ENCODE measurements at places on chromosomes 1 and 21. TPM values are rescaled to one million over a fixed set of nuclear protein-coding genes. Genes with fewer than 3 reads are reported as not detected.
A peak's percentile ranks its signal among the peaks of the same experiment; 100 is the strongest.

DNA sequence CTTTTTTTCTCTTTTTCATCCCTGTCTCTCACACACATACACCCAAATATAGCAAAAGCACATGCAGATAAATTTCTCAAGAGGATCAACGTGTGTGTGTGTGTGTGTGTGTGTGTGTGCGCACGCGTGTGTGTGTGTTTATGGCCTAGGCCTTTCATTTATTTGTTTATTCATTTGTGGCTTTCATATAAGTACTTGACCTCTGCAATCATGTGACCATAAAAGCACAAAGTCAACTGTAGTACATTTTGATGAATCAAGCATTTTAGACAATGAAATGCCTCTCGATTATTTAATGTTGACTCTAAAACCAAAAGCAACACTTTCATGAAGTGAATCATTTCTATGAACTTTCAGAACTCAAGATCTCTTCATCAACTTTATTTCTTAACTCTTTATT is 194.1 kb upstream of the ADGRL2 start:
- no peak for ATAC-seq

DNA sequence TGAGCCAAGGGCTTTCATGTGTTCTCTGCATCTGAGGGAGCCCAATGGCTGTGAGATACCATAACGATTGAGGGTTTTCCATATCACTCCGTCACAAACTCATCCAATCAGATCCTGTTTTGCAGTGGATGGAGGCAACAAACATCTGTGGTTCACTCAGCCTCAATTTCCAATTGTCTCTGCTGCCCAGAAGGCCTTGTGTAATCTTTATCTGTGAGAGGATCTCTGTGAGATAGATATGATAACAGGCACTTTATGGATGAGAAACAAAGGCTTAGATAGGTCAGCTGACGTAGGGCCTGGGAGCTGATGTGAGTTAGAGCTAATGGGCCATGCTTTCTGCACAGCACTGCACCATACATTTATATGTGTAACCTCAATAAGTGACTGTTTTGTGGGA is 3.3 kb upstream of the MTARC1 start:
- ATAC-seq: no peak

DNA sequence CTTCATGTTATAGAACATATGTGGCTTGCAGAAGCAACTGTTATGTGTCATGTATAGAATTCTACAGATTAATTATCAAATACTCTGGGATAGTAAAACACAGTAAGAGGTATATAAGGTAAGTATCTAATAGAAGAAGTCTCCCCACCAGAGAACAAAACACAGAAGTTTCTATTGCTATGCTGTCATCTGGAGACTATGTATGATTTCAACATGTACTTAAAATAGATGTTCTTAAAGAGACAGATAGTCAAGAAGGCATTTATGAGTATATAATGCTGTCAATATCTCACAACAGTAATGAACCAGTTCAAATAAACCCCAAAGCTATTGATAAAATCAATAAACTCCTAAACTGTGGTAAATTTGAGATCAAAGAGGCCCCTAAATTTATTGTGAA is 8.1 kb upstream of the ADCY10 start:
- ATAC-seq: no peak

DNA sequence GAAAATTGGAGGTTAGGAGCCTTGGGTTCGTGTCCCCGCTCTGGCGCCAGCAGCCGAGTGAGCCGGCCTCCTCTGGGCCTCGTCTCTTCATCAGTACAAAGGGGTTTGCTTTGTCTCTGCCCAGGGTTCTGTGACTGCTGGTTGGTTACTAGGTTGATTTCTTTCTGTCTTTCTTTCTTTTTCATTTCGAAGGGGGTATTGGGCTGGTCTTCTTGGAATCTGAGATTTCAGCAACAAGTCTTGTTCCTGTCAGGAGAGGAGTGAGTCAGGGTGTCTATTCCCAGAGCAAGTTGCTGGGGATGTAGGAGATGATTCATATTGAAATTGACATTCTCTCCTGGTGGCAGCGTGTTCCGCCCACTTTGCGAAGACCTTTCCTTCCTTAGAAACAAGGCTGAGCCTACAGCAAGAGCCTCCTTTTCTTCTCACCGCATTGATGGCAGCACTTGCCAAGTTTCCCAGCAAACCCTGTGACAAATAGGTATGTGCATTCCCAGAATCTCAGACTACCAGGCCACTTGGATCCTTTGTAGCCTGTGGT is 79.2 kb downstream of the MAN1C1 start:
- peak; percentile 56 for ATAC-seq

- ATAC-seq: peak; percentile 70
Observed at GRCh38 chr1:161068306-161069234, 1.1 kb downstream of the ARHGAP30 start.

- no peak for ATAC-seq
Observed at GRCh38 chr1:37574834-37575480, 18.2 kb downstream of the DNALI1 start.

- peak; percentile 72 for ATAC-seq
Observed at GRCh38 chr1:201903135-201903534, 14.4 kb downstream of the SHISA4 start.

GRCh38 chr1:159342761-159343425 is 40.8 kb downstream of the FCER1A start:
- ATAC-seq: no peak

The SEMA4A gene
- 2.9 TPM for total RNA-seq

- no peak for ATAC-seq
Observed at GRCh38 chr1:37410815-37411214, 63.6 kb upstream of the ZC3H12A start.

The RNU1-4 gene
- under 0.01 TPM for total RNA-seq

- peak; percentile 91 for ATAC-seq
Observed at GRCh38 chr1:156510709-156511108, 10.1 kb upstream of the MEF2D start.

GRCh38 chr1:60759291-60759690 is 323.1 kb upstream of the NFIA start:
- ATAC-seq: no peak

GRCh38 chr21:43598416-43599120 is 60.7 kb downstream of the HSF2BP start:
- no peak for ATAC-seq

DNA sequence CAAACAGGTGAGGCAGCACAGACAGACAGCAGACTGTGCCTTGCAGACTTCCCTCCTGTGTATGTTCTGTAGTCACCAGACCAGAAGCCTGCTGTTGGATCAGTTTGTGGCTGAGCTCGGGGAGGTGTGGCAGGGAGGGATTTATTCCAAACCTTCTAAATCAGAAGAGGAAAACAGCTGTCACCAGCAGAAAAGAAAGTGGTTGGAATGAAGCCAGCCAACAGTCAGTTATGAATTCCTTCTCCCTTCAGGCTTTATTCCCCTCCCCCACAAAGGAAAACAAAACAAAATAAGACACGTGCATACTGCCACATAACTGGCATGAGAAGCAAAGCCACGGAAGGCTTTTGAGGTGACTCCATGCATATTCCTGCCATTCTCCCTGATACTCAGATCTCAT is 19.0 kb upstream of the PIGV start:
- no peak for ATAC-seq

The GUCA2B gene
- not detected for total RNA-seq

DNA sequence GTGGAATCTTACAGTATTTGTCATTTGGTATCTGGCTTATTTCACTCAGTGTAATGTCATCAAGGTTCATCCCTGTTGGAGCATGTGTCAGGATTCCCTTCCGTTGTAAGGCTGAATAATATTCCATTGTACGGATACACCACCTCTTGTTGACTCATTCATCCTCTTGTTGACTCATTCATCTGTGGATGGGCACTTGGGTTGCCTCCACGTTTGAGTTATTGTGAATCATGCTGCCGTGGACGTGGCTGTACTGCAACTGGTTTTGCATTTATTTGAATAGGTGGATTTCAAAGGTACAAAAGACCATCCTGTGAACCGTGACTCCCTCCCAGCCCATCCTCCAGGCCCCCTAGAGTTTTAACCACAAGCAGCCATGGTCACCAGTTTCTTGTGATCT is 11.9 kb upstream of the TCP10L start:
- ATAC-seq: no peak

The TEX38 gene
- total RNA-seq: not detected

The CD101 gene
- total RNA-seq: 0.73 TPM

DNA sequence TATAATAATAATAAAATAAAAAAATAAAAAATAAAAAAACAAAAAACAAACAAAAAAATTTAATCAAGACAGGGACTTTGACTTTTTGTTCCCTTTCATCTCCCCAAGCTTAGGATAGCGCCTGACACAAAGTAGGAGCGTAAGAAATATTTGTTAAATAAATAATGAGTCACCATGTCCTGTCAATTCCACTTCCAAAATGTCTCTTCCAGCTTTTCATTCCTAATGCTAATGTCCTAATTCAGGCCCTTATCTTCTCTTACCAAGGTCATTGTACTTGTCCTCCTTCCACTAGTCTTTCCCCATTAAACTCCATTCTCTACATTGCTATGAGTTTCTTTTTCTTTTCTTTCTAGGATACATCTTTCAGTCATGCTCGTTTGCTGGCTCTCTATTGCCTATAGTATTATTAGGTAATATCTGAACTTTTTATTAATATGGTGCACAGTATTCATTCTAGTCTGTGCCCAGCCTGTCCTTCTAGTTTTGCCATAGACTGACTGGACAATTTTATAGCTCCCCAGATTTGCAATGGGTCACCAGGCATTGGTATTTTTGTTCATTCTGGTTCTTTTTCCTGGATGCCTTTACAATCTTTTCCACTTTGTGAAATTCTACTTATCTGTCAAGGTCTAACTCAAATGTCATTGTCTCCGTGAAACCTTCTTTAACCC is 11.4 kb downstream of the NEXN start:
- no peak for ATAC-seq

- ATAC-seq: no peak
Observed at GRCh38 chr1:59522925-59523505, 226.1 kb downstream of the FGGY start.

The SLAMF9 gene
- total RNA-seq: not detected

GRCh38 chr21:29347274-29347681 is 48.6 kb downstream of the BACH1 start:
- ATAC-seq: no peak

The CACNA1S gene
- not detected for total RNA-seq

The RAB3B gene
- total RNA-seq: 0.81 TPM

GRCh38 chr1:220785166-220786056 is 1.3 kb upstream of the MTARC1 start:
- no peak for ATAC-seq

The TMPRSS15 gene
- not detected for total RNA-seq

DNA sequence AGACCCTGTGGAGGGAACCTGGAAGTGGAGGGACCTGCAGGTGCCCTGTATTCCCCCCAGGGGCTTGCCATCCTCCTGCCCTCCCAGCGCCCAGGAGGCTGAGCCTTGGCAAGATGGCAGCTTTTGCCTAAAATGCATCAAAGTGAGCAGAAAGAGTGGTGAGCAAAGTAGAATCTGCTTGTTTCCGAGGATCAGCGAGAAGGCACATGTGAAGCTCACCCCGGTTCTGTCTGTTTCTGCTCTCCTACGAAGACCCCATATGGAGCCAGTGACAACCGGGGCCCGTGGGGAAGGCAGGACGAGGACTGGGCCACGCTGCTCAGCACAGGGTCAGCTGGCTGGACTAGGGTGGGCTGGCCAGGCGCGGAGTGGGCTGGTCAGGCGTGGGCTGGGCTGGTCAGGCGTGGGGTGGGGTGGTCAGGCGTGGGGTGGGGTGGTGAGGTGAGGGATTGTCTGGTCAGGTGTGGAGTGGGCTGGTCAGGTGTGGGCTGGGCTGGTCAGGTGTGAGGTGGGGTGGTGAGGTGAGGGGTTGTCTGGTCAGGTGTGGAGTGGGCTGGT is 5.2 kb upstream of the FNDC10 start:
- ATAC-seq: no peak

DNA sequence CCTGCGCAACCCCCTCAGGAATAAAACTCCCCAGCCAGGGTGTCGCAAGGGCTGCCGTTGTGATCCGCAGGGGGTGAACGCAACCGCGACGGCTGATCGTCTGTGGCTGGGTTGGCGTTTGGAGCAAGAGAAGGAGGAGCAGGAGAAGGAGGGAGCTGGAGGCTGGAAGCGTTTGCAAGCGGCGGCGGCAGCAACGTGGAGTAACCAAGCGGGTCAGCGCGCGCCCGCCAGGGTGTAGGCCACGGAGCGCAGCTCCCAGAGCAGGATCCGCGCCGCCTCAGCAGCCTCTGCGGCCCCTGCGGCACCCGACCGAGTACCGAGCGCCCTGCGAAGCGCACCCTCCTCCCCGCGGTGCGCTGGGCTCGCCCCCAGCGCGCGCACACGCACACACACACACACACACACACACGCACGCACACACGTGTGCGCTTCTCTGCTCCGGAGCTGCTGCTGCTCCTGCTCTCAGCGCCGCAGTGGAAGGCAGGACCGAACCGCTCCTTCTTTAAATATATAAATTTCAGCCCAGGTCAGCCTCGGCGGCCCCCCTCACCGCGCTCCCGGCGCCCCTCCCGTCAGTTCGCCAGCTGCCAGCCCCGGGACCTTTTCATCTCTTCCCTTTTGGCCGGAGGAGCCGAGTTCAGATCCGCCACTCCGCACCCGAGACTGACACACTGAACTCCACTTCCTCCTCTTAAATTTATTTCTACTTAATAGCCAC is 696 bp downstream of the TGFB2 start:
- peak; percentile 71 for ATAC-seq

The SPAG17 gene
- total RNA-seq: 0.13 TPM

GRCh38 chr1:29651684-29652665 is 415.7 kb downstream of the PTPRU start:
- ATAC-seq: no peak

The GJA4 gene
- total RNA-seq: 27.0 TPM

DNA sequence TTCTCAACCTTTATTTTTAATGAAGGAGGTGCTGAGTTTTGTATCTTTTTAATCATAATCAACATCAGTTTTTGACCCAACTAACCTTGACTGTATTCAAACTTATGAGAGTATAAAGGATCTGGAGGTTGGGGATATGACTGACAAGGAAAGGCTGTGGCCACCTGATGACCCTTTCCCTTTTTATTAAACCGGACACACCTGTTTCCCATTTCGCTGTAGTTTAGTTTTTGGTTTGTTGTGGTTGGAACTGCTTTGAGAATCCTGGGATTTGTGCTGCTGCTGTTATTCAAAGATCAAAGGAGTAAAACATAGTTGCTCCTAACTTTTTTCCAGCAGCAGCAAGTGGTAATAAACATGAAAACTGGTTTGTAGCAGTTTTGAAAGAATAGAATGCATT is 12.4 kb downstream of the PRPF38A start:
- no peak for ATAC-seq

DNA sequence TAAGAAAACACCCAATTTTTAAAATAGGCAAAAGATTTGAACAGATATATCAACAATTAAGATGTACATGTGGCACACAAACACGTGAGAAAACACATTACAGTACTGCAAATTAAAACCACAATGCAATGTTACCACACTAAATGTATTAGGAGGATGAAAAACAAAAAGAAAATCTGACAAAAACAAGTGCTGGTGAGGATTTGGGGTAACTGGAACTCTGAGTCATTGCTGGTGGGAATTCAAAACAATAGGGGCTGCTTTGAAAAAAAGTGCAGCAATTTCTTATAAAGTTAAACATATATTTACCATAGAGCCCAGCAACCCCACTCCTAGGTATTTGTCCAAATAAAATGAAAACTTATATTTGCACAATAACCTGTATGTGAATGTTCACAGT is 614.1 kb downstream of the SMYD3 start:
- ATAC-seq: no peak

DNA sequence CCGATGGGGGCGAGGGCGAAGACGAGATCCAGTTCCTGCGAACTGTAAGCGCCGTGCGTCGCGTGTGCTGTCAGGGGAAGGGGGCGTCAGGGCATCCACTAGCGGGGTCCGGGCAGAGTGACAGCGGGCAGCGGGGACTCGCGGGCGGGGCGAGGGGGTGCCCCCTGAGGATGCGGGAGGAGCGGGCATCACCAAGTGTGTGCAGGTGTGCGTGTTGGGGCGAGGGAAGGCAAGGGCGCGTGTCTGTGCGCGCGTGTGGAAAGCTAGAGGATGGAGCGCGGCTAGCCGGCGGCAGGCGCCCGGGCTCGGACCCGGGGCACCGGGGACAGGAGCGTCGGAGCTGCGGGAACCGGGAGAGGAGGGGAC is 525 bp downstream of the RYR2 start:
- ATAC-seq: peak; percentile 1

Measured in gastroesophageal sphincter (tissue), 4 donors.